A172 (cell line): ENCODE measurements at places on chromosomes 13 and 19. TPM values are rescaled to one million over a fixed set of nuclear protein-coding genes. Genes with fewer than 3 reads are reported as not detected.

Gene GIPR
- 0.10 and 0.72 TPM in 2 replicates for total RNA-seq

Gene SLC15A1
- not detected in 2 replicates for total RNA-seq

Gene FFAR3
- total RNA-seq = not detected in 2 replicates

Gene PAK4
- total RNA-seq = 9.2 and 16.2 TPM in 2 replicates

Gene CATSPERD
- total RNA-seq = not detected in 2 replicates

Gene PLIN5
- not detected in 2 replicates for total RNA-seq

Gene CERS1
- total RNA-seq = 3.1 and 5.3 TPM in 2 replicates

Gene ERICH4
- not detected in 2 replicates for total RNA-seq

Gene OLFM4
- total RNA-seq = not detected in 2 replicates

Gene PABPC3
- not detected in 2 replicates for total RNA-seq

Gene SPC24
- 109 and 113 TPM in 2 replicates for total RNA-seq
